ENCODE measurements at places on chromosomes 13 and 19.

DNA sequence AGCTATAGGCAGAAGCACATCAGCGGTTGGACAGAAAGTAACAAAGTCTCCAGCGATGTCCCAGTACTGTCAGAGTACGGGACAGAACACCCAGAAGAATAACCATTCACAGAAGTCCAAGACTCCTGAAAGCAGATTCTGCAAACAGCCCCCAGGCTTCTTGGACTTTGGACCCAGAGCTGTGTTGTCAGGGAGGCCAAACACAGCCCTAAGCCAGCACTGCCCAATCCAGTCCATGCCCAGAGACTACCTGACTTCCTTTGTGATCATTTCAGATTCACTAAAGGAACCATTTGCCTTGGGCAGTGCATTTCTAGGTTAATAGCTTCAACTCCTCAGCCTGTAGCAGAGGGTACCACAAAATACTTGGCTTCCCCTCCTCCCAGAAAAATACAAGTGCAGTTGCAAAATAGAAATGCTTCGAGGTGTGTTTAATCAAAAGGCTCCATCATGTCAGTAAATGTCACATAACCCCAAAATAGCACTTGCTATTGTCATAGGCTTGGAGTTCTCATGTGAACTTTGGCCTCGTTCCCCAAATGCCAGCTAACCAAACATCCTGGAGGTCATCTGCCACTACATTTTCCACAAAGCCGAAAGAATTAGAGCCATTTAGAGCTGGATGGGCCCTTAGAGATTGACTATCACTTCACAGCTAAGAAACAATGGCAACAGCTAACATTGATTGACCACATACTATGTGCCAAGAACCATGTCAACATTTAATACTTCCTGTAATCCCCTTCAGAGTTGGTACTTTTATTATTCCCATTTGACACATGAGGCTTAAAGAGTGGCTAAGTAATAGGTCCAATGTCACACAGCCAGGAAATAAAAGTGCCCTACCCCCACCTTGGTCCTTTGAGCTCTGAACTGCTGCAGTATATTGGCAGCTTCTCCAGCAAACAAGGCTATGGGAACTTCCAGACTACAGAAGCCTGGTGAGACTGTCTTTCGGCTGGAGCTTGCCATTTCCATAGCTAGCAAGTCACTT is 329.9 kb downstream of the FOXO1 start:
- no peak for DNase-seq

GRCh38 chr19:39568604-39569003 is 28.6 kb upstream of the EID2 start:
- no peak for DNase-seq

DNA sequence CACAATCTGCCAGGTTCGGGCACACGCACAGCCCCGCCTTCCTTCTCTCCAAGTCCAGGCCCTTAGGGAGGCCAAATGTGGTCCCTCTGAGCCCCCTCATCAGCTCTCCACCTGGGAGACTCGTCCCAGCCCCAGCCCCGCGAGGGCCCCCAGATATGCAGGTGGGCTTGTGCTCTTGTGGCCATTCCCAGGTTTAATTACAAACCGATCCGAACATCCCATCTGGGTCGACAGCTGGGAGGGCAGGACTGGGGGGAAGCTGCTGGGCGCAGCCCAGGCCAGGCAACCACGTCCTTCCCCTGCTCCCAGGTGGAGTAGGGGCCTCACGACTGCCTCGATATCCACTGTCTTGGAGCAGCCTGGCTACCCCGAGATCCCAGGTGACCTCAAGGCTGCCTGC is 7.5 kb upstream of the C2CD4C start:
- DNase-seq, result no peak

DNA sequence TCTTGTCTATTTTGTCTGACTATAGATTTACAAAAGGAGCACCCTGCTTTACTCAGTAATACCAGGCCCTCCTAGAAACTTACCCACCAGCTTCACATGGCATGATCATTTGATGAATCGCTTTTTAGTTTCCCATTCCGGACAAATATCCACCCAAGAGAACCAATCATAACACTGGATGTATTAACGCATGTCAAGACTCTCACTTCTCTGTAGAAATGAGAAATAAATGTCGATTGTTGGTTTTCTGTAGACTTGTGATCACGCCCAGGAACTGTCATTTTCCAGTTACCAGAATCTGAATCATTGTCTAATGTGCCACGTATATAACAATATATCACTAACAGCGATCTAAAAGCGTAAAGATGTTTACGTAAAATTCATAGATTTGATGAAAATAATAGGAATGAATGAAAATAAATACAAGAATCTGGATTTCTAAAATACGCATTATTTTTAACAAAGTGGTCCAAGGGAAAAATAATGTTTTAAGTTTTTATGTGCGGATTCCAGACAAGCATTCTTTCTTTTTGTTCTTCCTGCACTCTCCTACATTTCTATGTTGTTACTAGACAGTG is 14.0 kb downstream of the CDX2 start:
- no peak for DNase-seq

- DNase-seq, result no peak
Measured at GRCh38 chr13:98216711-98217285, 39.7 kb upstream of the RNF113B start.

DNA sequence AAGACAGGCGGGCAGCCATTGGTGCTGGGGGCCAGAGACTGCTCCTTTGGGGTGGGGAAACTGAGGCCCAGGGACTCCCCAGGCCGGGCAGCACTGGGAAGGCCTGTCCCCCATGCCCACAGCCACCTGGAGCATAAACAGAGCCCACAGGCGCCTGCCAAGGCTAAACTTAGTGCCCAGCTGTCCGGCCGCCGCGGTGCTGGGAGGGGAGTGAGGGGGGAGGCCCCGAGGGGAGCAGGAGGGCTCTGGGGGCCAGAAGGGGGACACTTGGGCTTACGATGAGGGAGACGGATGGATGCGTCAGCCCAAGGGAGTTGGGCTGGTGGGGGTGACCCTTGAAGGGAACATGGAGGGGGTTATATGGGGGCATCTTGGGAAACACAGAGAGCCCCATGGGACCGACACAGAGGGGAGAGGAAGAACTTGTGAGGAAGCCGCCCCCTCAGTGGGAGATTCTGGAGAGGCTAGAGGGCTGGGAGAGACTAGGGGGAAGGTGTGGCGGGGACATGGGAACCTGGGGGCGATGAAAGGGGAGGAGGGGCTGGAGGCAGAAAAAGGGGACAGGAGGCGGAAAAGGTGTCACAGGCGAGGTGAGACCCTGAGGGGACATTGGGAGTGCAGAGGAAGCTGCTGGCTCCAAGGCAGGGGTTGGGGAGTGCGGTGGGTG is 2.2 kb downstream of the CERS1 start:
- no peak for DNase-seq

- no peak for DNase-seq
Measured at GRCh38 chr13:63088226-63088625, 1672.6 kb upstream of the PCDH20 start.

GRCh38 chr19:31390711-31391110 is 41.5 kb upstream of the TSHZ3 start:
- no peak for DNase-seq

GRCh38 chr13:30149248-30149647 is 158.1 kb downstream of the KATNAL1 start:
- no peak for DNase-seq

- peak; percentile 61 for DNase-seq
Measured at GRCh38 chr19:13154911-13155471, 4.8 kb downstream of the IER2 start.

DNA sequence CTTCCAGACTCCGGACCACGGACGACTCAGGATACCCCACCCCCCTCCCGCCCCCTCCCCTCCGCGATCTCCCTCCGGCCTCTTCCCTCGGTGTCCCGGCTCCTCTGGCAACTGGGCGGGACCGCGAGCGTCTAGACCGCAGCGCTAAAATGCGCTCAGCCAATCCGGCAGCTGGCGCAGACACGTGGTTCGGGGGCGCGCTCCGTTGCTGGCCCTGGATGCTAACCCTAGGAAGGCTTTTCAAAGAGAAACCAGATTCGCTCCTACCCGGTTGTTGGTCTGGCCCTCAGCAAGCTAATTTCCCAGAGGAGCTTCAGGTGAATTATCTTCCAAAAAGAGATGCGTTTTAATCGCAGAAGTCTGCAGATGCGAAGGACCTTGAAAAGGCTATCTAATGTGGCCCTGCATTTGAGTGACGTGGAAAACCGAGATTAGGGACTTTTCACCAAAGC is at the start of gene DZIP1:
DZIP1 (minus strand) TSS at position 106 of the 452 bp plus-strand sequence. CDS start 2,677 bp downstream, outside the sequence.
- no peak for DNase-seq

DNA sequence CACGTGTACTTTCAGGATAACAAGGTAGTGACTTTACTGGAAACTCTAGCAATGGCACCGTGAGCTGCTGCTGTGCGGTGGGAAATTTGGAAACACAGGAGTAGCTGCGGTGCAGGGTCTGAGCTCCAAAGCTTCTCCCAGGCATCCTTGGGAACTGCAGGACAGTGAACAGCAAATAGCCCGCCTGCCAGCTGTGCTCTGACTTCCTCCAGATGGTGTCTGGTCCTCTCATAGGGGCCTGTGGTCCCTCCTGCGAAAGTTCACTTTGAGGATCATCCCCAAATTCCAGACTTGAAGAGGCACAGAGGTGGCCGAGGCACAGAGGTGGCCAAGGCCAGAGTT is 287.3 kb upstream of the MAB21L1 start:
- DNase-seq, result no peak

DNA sequence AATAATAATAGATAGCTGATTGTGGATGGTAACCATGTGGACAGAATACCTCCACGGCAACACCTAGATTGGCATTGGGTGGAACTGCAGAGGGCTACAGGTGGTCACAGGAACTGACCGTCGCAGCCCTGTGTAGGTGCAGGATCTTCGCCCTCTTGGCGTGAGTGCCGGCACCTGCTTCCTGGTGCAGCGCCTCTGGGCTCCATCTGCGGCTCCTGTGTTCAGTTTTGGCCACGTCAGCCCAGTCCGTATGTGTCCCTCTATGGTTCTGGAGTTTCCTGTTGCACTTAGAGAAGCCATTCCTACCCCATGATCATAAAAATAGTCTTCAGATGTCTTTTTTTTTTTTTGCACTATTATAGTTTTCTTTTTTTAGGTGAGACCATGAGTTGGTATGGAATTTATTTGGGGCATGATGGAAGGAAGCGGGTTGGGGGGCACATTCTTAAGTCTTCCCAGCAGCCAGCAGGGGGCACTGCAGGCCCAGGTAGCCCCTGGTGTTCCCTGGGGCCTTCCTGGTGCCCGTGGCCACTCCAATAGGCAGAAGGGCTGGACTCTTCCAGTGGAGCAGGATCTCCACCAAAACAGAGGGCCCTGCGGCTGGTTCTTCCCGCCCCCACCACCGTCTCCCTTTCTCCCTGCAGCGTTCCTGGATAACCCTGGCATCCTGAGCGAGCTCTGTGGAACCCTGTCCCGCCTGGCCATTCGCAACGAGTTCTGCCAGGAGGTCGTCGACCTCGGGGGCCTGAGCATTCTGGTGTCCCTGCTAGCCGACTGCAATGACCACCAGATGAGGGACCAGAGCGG is 10.1 kb upstream of the SLC25A42 start:
- no peak for DNase-seq

DNA sequence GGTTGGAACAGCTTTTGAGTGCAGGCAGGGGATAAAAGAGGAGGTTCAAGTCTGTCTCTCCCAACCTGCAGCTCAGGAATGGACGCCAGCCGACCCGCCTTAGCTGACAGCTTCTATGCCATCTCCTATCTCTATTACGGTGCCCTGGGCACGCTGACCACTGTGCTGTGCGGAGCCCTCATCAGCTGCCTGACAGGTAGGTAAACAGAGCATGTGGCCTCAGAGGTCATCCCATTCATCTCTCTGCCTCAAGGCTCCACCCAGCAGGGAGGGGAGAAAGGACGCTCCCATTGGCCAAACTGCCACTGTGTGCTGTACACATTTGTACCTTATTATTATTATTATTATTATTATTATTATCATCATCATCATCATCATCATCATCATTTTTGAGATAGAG is 16.5 kb downstream of the SLC5A5 start:
- no peak for DNase-seq

- peak; percentile 94 for DNase-seq
Measured at GRCh38 chr19:3175781-3176714, 2.5 kb upstream of the S1PR4 start.

DNA sequence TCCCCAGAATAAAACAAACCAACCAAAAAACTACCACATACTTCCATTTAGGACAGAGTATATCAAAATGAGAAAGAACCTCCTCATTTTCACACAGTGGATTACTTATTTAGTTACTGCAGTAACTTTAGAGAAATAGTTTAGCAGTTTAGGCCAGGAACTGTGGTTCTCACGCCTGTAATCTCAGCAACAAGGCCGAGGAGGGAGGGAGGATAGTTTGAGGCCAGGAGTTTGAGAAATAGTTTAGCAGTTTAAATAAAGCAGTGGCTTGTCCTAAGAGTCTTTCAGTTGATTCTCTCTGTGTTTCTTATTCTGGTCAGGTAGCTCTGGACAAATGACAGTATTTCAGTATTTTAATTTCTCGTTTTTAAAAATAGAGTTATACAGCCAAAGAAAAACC is 9.4 kb downstream of the HMGB1 start:
- DNase-seq, result no peak

- no peak for DNase-seq
Measured at GRCh38 chr19:28694812-28695211, 518.1 kb downstream of the UQCRFS1 start.

- no peak for DNase-seq
Measured at GRCh38 chr13:70189981-70190380, 81.7 kb upstream of the KLHL1 start.

DNA sequence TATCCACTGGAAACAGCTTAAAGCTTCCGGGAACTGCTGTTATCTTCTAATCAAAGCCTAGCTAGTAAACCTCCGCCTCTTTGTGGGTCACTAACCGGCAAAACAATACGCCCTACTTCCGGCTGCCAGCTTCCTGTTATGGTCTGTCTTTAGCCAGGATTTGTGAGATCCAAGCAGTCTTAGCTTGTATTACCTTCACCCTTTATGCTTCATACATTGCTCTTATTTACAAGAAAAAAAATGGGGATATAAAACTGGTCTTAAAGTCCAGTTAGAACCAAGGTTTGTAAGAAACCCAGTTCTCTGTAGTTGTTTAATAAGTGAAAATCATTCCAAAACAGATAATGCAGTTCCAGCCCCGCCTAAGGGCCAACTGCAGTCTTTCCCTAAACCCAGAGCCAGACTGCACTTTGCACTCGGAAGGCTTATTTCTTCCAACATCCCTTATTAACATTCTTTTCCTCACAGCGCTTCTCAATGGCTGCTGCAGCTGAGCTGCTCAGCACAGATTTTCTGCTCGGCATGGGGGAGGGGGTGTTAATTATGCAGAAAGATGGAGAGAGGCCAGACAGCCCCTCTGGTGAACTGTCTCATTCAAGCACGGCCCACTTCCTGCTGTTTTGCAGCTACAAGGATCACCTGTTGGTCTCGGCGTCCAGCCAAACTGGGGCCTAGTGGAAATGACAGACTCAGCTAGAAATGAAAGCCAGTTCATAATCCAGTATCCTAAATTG is 368.4 kb downstream of the KLF12 start:
- no peak for DNase-seq

All from epithelial cell of prostate (primary cell).